ENCODE measurements at places on chromosomes 6 and 20.

- no peak for DNase-seq
Measured at GRCh38 chr20:62710886-62711702, 2.5 kb downstream of the NTSR1 start.

- DNase-seq: no peak
Measured at GRCh38 chr6:109865968-109866367, 112.1 kb upstream of the GPR6 start.

GRCh38 chr20:50663095-50663821 is 28.1 kb downstream of the RIPOR3 start:
- no peak for DNase-seq

GRCh38 chr20:50470264-50470858 is 39.8 kb upstream of the PTPN1 start:
- DNase-seq: no peak

GRCh38 chr6:72412709-72413044 is 209.2 kb upstream of the KCNQ5 start:
- DNase-seq: no peak

GRCh38 chr6:148042536-148042935 is 300.1 kb upstream of the SASH1 start:
- no peak for DNase-seq

GRCh38 chr20:31968291-31969126 is 558 bp downstream of the XKR7 start:
- peak; percentile 67 for DNase-seq

- DNase-seq: no peak
Measured at GRCh38 chr6:9494864-9495263, 920.0 kb downstream of the TFAP2A start.

- DNase-seq: no peak
Measured at GRCh38 chr6:90190752-90191395, 105.8 kb downstream of the BACH2 start.

DNA sequence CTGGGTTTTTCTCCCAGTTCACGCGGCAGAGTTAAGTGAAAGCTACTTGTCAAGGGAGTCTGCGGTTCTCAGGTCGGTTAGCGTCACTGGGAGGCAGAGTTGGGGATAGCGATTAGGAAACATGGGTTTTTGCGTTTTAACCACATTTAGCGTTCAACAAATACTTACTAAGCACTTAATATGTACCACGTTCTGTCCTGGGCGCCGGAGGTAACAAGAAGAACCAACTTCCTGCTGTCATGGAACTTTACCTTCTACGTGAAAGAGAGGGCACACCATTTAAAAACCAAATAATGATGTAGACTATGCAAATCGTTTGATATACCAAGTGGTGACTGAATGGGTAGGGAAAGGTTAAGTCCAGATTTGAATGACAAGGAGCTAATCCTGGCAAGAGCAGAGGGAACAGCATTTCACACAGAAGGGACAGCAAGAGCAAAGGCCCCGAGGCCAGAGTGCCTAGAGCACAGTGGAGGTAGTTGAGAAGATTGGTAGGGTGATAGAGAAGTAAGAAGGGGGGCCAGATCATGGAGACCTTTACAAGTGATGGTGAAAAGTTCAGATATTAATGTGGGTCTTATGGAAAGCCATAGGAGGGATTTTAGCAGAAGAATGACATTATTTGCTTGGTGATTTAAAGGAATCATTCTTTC is 744 bp downstream of the RIOK1 start:
- peak; percentile 13 for DNase-seq

DNA sequence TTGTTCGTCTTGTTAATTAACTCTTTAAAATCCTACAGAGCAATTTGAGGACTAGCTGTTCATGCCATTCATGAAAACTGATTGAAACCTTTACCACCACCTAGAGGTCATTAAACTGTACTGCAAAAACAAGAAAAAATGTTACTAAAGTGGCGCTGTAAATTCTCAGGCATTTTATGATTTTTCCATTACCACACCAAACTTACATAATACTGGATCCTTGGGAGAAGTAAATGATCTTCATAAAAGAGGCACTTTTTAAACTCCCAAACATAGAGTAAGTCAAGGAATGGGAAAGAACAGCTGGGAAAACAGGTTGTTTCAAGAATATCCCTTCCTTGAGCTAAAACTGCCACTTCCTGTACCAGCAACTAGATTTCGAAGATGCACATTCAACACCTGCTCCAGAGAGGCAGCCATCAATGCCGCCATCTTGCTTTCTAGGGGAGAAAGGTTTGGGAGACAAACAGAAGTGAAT is 54.3 kb downstream of the MYLIP start:
- DNase-seq: no peak

- DNase-seq: no peak
Measured at GRCh38 chr6:144327081-144327480, 41.9 kb downstream of the UTRN start.

GRCh38 chr20:1813101-1813529 is 82.1 kb upstream of the SIRPA start:
- no peak for DNase-seq

GRCh38 chr6:21800948-21801438 is 207.4 kb downstream of the SOX4 start:
- no peak for DNase-seq

DNA sequence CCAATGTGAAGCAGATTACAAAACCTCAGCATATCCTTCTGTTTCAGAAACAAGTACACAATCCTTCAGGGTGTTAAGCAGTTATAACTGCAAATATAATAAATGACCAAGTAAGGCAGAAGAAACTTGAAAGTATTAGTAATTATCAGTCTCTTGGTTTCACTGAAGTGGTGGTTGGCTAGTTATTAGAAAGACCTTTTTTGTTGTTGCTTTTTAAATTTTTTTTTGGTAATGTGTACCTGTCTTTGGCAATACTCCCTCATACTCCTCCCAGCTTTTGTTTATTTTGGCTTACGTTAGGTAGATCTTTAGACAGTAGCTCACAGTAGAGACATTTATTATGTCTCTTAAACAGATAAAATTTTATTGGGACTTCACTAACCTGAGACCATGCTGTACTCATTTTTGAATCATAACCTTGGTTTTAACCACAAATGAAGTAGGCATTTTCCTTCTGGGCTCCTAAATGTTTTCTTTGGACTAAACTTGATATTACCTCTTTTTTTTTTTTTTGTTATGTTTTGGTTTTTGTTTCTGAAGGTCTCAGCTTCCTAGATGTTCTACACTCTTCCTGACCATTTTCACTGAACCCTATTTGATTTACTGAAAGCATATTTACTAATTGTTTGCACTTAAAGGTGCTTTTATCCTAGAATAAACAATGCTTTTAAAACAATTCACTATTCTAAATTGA is 6.4 kb downstream of the CD2AP start:
- no peak for DNase-seq

DNA sequence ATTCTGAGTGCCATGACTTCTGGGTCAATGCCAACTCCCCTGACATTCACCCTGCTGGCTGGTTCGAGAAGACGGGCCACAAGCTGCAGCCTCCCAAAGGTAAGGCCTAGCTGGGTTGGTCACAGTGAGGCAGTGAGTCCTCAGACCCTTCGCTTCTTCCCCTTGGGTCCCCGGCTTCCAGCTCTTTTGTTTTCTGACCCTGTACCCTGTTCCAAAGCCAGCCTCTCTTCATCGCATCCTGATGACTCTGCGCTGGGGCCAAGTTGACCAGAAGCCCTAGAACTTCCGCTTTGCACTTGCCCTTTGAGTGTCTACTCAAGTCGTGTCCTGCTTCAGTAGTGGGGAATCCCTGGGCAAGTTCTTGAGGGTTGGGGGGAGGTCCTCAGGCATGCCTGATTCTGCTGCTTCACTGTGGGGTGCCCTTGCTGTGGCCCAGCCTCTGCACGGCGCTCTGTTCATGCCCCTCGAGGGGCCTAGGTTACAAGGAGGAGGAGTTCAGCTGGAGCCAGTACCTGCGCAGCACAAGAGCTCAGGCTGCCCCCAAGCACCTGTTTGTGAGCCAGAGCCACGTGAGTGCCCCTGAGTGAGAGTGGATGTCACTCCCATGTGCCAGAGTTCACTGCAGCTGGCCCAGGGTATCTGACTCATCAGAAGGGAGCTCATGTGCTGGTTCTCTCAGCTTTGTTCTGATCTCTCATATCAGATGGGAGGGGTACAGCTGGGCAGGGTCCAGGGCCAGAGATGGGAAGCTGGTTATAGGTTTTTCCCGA is 23.0 kb downstream of the L3MBTL1 start:
- no peak for DNase-seq

GRCh38 chr6:33856655-33857054 is 52.9 kb upstream of the MLN start:
- DNase-seq: peak; percentile 36

- DNase-seq: no peak
Measured at GRCh38 chr6:63821442-63821841, 185.8 kb downstream of the PHF3 start.

DNA sequence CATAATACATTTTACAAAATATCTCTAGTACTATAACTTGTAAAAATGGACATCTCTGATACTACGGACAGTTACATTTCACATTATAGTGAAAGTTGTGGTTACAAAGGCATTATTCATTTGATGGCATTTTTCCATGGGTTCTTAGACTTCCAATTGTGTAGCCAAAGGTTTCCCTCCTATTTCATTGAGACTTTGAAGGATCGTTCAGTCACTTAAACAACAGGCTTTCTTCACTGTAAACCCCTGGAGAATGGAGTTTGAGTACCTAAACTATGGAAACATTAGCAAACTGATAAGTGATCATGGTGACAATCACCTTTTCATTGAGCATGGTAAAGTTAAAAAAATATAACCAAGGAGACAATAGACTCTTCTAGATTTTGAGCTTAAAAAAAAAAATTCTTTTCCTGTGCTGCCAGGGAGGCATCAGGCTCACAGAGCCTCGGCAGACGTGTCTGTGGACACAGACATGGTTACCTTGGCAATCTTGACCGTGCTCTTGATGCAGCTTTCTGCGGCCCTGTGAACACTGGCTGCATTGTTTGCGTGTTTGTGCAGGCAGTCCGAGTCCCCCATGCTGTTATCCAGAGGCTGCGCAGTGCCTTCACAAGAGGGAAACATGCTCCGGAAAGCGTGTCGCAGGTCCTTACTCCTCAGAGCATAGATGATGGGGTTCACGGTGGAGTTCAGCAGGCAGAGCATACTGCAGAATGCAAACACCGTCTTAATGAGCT is 22.6 kb downstream of the CNR1 start:
- DNase-seq: no peak

- DNase-seq: no peak
Measured at GRCh38 chr6:163780994-163781393, 366.5 kb downstream of the QKI start.

DNA sequence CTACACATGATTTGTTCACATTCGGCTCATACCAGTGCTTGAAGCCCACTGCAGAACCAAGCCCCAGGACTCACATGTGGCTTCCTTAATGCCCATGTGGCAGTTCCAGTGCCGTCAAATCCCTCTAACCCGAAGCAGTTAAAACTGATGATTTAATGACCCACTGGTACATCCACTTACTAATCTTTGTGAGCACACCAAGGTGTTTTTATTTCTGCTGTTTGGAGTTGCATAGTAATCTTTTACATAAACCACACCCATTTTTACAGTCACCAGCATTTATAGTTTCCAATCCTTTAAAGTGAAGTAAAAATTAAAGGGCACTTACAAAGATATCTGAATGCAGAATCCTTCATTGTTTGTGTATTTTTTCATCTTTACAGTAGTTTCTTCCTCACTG is 232.0 kb downstream of the ANKRD60 start:
- no peak for DNase-seq

DNA sequence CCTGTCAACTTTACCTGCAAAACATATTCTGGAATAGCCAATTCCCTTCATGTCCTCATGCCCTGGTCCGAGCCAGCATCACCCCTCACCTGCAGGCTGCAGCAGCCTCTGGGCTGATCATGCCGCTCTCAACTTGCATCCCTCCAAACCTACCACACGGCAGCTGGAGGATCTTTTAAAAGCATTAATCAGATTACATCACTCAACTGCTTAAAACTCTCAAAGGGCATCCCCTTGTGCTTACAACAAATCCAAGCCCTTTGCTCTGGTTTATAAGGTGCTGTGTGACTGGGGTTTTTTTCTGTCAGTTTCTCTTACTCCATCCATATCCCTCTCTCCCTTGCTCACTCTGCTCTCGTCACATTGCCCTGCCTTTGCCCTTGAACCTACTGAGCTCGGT is 24.0 kb downstream of the CD40 start:
- DNase-seq: no peak

DNA sequence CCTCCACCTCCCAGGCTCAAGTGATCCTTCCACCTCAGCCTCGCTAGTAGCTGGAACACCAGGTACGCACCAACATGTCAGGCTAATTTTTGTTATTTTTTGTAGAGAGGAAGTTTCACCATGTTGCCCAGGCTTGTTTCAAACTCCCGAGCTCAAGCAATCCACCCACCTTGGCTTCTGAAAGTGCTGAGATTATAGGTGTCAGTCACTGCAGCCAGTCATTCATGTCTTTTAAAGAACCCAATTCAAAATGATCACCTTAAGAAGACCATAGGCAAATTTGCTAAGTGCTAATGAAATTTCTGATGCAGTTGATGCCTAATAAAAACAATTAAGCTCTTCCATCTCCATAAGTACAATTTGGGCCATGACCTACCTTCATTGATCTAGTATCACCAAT is 2.6 kb upstream of the VNN2 start:
- DNase-seq: no peak

- no peak for DNase-seq
Measured at GRCh38 chr6:163341224-163342061, 73.1 kb upstream of the QKI start.

DNA sequence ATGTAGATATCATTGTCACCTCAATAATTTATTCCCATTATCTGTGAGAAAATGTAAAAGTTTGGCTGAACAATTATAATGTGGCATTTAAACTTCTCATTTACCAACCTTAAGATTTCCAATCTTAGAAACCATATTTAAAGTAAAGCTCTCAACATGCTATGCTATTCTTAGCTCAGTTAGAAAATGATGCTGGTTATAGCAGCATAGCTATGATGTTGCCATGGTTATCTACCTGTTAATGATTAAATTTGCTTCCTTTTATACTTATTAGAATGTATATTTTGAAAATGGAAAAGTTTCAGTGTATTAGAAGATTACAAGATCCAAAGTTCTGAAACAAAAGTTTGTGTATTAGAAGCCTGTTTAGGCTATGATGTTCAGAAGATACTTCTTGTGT is 110.1 kb downstream of the GPR63 start:
- no peak for DNase-seq

- no peak for DNase-seq
Measured at GRCh38 chr6:132673376-132674094, 14.6 kb upstream of the TAAR1 start.

- DNase-seq: peak; percentile 86
Measured at GRCh38 chr6:90296341-90297114, at the start of gene BACH2. Gene BACH2, minus strand, starts transcription at chr6:90296843. Its CDS starts 287,999 bp downstream, at chr6:90008844.

DNA sequence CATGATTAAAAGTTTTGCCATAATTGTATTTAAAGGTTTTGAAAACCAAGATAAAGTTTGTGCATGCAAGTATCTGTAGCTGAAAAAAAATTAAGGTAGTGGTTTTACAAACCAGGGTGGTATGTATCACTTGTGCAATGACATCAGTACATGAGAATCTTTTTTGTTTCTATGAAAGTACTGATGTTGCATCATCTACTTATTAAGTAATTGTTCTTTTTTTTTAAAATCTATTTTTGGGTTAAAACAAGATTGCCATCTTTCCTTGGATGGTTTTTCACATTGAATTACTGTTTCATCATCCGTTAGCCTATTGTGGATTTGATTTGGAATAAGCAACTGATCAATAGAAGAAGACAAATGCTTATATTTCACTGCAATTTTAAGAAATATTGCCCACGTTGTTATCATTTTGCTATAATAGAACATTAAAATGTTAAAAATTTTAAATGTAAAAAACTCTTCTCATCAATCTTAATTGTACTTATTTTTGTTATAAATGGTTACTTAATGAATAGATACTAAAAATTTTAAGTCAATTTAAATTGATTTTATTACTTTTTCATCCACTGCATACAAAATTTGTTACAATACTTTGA is 39.8 kb upstream of the TAGAP start:
- DNase-seq: no peak

GRCh38 chr6:53982366-53983050 is 128.7 kb upstream of the MLIP start:
- no peak for DNase-seq

All from stimulated activated CD8-positive, alpha-beta memory T cell treated with anti-CD3 and anti-CD28 coated beads, Interleukin-7, amount 100 ng/mL, for 1 hour (primary cell).